ENCODE measurements at places on chromosomes 3 and 15.

- DNase-seq: no peak
Observed at GRCh38 chr3:51869304-51869703, 6.1 kb downstream of the IQCF5 start.

DNA sequence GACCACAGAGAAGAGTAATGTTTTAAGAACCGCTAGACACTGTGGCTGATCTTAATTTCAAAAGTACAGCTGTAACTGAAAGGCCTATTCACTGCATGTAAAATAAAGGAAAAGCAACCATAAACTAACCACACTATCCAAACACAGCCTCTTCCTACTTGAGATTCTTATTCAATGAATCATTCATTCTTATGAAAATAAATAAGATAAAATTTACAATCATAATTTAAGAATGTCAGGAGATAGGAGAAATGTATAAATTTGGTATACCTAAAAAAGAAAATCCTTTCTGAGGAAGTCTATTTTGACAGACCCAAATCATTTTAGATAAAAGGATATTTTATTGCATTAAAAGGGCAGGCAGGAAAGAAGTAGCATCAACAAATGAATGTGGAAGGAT, 533.5 kb upstream of the ZNF385D start:
- no peak for DNase-seq

- DNase-seq: no peak
Observed at GRCh38 chr3:123337948-123338619, 110.8 kb downstream of the ADCY5 start.

- no peak for DNase-seq
Observed at GRCh38 chr15:99745370-99746086, 12.3 kb upstream of the LYSMD4 start.

DNA sequence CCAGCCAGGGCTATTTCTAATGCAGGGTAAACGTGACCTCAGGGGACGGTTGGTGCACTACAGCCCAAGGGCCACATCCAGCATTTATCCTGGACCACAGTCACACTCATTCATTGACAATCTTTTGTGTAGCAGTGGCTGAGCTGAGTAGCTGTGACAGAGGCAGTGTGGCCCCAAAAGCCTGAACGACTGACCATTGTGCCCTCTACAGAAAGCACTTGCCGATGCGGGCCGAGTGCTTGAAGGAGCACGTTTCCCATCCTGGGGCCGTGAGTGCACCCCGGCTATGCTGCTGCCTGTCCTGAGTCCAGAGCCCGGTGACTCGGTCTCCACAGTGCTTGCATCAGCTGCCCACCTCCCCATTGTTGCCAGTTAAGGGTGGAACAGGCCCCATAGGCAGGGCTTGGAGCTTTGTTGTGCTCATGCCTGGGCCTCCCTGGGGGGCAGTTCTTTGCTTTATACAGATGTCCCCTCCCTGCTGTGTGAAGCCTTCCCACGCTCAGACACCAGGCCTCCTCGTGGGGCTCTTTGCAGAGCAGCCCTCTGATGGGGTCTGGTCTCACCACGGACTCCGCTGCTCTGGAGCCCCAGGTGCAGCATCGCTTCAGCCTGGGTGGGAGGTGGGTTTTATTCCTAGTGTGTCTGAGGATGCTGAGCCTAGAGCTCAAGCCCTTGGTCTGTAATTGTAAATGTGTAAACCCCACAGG, 13.0 kb upstream of the SNRPA1 start:
- no peak for DNase-seq

DNA sequence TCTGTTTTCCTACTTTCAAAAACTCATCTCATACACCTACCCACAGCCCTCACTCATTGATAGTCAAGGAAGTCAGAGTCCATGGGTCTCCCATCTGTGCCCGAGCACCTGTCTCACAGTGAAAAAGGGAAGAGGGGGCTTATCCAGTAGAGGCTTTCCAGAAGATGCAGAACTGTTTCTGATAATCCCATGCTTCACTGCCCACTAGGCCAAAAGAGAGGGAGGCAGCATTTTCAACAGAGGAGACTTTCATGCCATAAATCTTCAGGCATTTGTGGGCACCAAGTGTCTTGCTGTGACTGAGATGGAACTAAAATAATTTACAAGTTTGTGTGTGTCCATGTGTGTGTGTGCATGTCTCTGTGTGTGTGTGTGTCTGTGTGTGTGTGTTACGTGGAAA, 117.9 kb upstream of the PHLDB2 start:
- DNase-seq: no peak
